ENCODE measurements at places on chromosomes 12 and 14.

- DNase-seq, result no peak
Observed at GRCh38 chr14:61099216-61099835, 118.3 kb downstream of the SLC38A6 start.

DNA sequence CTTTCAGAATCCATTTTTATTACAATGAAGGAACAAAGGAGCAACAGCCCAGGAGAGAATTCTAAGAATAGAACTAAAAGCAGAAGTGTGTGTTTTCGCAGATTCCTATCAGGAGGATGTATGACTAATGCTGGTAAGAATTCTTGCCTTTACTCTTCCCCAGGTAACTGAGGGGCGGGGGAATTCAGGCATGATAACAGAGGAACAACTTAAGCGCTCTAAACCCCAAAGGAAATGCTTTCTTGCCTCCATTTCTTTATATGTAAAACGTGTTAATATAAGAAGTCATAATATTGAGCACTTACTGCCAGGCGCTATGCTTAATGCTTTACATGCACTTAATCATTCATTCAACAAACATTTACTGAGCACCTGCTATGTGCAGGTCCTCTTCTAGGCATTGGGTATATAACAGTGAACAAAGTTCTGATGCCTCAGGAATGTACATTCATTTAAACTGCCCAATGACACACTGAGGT is 4.5 kb downstream of the HCAR1 start:
- no peak for DNase-seq

- DNase-seq, result no peak
Observed at GRCh38 chr14:89669193-89669592, 252.2 kb upstream of the FOXN3 start.

- DNase-seq, result no peak
Observed at GRCh38 chr12:115740586-115741155, 536.8 kb downstream of the MED13L start.

- no peak for DNase-seq
Observed at GRCh38 chr12:92218394-92219077, 72.9 kb upstream of the BTG1 start.

GRCh38 chr14:78700236-78700635 is 530.1 kb downstream of the NRXN3 start:
- DNase-seq, result no peak

DNA sequence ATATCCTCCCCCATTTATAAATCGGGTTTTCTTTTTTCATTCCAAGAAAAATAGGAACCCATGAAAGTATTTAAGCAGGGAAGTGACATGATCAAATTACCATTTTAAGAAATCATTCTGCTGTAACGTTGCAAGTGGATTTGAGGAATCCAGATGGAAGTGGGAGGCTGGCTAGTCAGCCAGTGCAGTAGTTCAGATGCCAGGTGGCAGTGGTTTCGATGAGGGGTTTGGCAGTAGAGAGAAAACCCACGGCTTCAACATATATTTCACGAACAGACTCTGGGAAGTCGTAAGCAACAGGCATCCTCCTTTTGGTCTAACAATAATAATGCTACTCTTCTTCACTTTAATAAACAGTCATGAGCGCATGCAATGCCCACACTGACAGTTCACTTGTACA is 25.0 kb downstream of the PDZRN4 start:
- DNase-seq, result no peak

GRCh38 chr12:70590051-70590450 is 47.2 kb downstream of the PTPRB start:
- peak; percentile 47 for DNase-seq

- no peak for DNase-seq
Observed at GRCh38 chr12:123102366-123102765, 48.5 kb downstream of the PITPNM2 start.

- DNase-seq, result no peak
Observed at GRCh38 chr12:95506707-95507523, 33.0 kb downstream of the METAP2 start.

DNA sequence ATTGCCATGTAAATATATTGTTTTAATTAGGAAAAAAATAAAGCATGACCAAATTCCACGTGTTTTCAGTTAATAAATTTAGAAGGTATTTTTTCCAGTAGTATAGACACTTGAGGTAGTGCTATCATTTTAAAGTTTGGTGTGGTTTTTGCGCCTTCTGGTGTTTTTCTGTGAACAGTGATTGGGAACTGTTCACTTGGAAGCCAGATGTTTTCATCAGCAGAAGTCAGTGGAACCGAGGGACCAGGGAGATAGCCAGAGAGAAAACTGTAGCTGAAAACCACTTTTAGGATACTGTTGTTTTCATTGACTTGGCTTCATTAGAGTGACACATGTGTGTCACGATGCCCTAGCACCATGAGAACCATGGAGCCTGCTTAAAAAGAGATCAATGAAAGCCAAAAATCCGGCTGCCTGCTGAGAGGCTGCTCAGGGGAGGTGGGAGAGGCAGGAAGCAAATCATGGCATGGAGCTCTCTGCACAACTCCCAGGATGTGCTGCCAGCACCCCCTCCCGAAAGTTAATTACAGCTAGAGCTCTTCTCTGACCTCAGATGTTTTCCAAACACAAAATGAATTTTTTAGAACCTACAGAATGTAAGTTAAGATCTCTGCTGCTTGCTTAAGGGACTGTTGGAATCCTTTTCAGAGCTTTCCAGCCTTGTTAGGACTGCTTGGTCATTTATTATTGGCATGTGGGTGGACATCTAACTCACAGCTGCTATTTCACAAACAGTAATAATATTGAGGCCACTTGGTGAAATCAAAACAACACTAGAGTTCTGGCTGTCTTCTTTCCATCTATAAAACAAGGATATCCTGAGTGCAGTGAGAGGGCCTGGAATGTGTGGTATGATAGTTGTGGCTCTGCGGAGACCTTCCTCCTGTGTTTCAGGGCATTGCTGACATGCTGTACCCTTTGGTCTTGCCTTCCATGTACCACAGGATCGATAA is 192.3 kb downstream of the ANO4 start:
- no peak for DNase-seq

- DNase-seq, result no peak
Observed at GRCh38 chr14:102029956-102030355, 56.9 kb downstream of the HSP90AA1 start.

- no peak for DNase-seq
Observed at GRCh38 chr12:80226576-80226975, 127.2 kb downstream of the OTOGL start.

DNA sequence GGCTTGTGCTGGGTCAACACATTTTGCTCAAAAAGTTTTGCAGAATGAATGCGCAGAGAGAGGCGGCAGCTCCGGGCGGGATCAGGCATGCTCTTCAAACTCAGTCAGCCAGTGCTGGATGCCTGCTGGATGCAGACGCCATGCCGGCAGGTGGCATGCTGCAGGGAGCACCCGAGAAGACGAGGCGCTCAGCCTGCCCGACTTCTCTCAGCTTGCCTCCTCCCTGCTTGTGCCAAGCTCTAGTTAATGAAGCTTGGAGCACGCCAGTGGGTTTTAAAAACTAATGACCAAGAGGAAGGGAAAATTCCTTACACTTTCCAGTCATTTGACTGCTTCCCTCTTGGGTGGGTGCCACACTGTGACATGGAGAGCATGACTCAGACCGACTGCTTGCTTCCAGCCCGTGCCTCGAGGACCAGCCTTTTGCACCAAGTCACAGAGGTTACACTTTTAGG is 39.8 kb downstream of the SLC24A4 start:
- DNase-seq, result no peak

- DNase-seq, result no peak
Observed at GRCh38 chr12:28388879-28389278, 198.6 kb downstream of the CCDC91 start.

- DNase-seq, result no peak
Observed at GRCh38 chr14:73896521-73896920, 9.9 kb downstream of the ZNF410 start.

- DNase-seq, result no peak
Observed at GRCh38 chr12:116146386-116146785, 131.1 kb downstream of the MED13L start.

DNA sequence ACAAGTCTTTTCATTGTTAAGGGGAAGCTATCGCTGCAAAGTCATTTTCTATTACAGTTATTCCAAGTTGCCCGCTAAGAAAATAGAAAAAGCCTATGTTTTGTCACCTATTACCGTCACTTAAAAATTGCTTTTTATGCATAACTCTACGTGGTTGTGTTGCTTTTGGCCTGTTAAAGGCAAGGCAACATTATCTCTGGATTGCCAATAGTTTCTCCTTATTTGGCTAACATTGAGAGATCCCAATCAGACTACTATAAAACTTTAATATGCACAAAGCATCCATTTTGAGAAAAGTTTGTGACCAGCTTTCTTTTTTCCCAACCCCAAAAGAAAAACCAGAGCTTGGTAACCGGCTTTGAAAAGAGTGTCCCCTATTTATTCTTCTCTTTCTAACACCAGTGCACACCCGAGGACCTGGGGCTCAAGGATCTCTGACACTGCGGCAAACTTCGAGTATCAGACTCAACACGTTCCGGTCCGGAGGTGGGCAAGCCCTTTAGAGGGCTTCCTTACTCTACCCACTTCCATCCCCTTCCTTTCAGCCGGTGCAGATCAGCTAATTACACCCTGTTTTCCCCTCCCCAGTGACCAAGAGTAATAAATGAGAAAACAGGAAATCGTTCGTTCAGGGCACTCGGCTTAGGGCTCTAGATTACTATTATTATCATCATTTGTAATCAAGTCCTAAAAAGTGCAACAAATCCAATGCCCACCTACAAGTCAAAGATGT is 1.2 kb downstream of the PPP1R12A start:
- no peak for DNase-seq

DNA sequence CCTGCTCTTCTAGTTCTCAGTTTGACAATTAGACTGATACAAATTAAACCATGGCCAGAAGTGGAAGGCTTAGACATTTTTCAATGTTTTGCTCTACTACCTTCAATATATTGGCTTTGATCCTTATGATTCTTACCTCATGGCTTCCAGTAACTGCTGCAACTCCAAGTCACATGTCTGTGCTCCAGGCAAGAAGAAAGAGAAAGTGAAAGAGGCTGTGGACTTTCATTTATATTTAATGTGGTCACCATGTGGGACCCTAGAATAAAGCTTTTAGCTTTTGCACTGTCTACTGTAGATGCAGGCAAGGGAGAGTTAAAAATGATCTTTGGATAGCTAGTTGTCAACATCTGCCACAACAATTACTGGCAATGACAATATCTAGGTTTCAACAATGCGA is 214.3 kb upstream of the PDE3A start:
- no peak for DNase-seq

GRCh38 chr12:106914796-106915634 is 40.7 kb upstream of the TMEM263 start:
- DNase-seq, result no peak

DNA sequence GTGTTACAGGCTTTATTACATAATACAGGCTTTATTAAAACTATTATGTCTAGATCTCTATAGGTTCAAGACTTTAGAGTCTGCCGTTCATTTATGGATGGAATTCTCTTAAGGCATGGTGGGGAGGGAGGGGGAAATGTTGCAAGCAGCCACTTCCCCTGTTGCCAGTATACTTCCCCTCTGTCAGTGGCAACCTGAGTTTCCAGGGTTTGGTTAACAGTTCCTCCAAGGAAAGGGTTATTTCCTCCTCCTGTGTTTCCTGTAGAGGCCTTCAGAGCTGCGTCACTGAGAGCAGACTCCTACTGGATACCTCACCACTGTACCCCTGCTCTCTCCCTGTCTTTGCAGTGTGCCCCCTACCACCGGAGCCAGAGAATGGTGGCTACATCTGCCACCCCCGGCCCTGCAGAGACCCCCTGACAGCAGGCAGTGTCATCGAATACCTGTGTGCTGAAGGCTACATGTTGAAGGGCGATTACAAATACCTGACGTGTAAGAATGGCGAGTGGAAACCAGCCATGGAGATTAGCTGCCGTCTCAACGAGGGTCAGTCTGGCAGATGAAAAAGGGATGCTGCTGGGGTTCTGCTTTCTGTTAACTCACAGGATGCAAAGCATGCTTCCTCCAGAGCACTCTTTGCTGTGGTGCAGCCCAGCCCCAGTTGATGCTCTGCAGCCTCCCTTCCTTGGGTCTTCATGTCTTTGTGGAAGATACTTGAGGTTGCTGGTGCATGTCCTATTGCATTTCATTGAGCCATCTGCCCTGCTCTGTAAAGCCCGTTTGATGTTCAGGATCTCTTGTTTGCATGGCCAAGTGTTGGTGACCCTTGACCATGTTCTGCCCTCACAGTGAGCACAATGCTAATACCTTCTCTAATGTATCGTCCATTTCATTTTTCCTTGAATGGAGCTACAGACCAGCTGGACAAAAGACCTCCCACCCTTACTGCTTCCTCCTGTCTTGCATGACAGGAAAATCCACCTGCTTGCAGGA is 63.6 kb upstream of the SRSF5 start:
- DNase-seq, result no peak
